Left renal cortex interstitium (tissue), 4 donors: ENCODE measurements at places on chromosomes 6 and 20.

DNA sequence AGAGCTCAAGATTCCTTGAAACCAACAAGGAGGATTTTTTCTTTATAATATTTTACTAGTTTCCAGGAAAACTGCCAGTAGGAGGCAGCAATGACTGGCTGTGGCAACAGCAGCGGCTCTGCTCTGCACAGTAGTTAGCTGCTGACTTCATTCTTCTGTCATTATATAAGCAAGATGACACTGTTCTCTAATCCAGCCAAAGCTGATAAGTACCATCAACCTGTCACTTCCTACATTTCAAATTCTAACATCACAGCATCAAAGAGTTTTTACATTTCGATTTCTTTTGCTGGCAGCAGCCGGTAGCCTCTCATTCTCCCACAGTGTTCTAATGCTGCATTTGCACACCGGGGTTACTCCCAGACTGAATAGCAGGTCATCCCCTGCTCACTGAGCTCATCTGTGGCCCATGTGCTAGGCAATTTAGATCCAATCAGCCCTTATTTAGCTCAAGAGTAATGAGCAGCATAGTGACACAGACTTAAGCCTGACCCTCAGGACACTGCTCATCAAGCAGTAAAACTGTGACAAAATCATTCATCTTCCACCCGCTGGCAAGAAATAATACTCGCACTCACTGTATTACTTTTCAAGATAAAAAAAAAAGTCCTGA is 67.8 kb downstream of the MMS22L start:
- DNase-seq: peak; percentile 6

- no peak for DNase-seq
These were observed 1957.5 kb upstream of the DEFB115 start for GRCh38 chr20:29299811-29300578.

DNA sequence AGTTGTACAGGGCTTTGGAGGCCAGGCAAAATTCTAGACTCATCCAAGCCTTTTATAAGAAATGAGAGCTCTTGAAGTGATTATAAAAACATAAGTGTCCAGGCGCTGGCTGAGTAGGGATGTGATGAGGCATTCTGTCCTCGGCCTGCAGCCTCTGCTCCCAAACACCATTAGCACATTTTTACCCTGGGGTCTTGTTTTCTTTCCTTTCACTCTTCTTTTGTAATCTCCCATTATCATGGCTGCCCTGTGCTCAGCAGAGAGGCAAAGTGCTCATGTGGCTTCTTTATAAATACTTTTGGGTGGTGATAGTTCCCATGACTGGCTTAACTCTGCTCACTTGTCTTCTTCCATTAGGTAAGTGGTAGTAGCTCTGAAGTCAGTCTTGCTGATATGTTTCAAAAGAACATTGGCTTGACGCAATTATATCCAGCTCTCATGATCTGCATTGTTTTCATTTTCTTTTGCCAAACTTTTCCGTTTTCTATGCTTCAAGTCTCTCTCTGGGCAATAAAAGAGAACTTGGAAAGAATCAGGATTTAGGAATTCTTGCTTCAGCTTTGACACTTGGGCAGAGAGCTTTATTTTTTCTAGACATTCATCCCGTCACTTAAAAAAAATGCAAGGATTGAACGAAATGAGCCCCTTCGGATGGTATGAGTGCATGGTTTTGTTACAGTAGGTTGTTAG is 61.1 kb downstream of the CAP2 start:
- no peak for DNase-seq

DNA sequence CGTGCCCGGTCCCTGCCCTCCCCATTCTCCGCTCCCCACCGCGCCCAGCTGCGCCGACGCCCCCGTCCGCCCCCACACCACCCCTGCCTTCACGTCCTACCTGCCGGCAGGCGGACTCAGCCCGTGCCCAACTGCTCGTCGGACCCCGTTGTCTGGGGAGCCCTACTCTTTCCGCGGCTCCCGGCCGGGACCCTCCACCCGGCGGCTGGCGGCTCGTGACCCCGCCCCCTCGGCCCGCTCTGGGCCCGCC is at the start of gene SERAC1:
Gene SERAC1 (minus strand): TSS at position 223 of the 250 bp plus-strand sequence. CDS start 9,899 bp downstream, outside the sequence.
- peak; percentile 40 for DNase-seq

- DNase-seq: no peak
These were observed 24.7 kb upstream of the BAG2 start for GRCh38 chr6:57147401-57147800.

- peak; percentile 91 for DNase-seq
These were observed 6.6 kb downstream of the L3MBTL1 start for GRCh38 chr20:43513931-43514647.
